Osteoblast (primary cell): ENCODE measurements at places on chromosomes 2 and 18. TPM values are rescaled to one million over a fixed set of nuclear protein-coding genes. Genes with fewer than 3 reads are reported as not detected.

GRCh38 chr2:150427298-150427697, 60.2 kb downstream of the RND3 start:
- no peak for DNase-seq

The PAIP2B gene
- total RNA-seq: 0.36 and 0.59 TPM in 2 replicates

DNA sequence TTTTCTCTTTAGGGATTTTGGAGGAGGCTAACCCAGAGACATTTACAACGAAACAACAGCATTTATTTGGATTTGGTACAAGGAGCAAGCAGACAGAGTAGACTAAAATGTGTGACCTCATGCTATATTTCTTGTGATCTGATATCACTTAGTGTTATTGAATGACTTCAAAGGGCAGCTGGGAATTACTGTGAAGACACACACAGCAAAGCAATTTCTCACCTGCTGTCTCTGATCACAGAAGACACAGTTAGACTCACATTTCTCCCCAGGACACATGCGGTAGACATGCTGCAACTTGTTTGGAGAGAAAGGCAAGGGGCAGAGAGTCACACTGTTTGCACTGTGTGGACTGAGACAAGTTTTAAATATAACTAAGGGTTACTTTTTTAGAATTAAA, 67.5 kb downstream of the LTBP1 start:
- no peak for DNase-seq

The NAT8 gene
- not detected in 2 replicates for total RNA-seq

The PDK1 gene
- 18.9 and 26.8 TPM in 2 replicates for total RNA-seq

GRCh38 chr2:33530690-33531548, 54.5 kb downstream of the RASGRP3 start:
- no peak for DNase-seq

DNA sequence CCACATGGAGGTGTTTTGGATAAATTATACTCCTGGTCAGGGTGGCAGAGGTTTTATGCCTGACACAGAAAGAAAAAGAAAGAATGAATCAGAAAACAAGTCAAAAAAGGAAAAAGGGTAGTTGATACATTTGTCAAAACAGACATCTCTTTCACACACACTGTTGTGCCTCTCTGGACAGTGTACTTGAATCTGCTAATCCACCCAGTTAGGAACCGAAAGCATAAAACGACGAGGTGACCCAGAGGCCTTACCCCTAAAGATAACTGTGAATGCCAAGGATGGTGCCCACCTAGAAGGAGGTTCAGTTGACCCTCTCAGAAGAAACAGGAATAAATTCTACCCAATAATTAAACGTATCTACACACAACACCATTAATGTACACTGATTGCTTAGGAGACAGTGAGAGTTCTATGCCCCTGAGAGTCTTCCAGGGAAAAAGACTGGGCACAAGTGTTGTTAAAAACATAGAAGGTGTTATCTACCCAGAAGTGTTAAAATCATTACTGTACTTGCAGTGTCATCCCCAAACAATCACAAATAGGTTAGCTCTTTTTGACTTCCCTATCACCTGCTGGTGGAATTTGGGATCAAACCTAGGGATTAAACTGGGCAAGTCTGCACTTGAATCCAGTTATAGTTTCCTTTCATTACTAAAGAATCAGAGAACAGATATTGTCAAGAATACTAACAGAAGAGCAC, 123.2 kb upstream of the DNAJC10 start:
- no peak for DNase-seq

The COPS7B gene
- total RNA-seq: 19.5 and 19.7 TPM in 2 replicates

GRCh38 chr2:43110442-43110871, 115.9 kb downstream of the ZFP36L2 start:
- DNase-seq: peak; percentile 94

DNA sequence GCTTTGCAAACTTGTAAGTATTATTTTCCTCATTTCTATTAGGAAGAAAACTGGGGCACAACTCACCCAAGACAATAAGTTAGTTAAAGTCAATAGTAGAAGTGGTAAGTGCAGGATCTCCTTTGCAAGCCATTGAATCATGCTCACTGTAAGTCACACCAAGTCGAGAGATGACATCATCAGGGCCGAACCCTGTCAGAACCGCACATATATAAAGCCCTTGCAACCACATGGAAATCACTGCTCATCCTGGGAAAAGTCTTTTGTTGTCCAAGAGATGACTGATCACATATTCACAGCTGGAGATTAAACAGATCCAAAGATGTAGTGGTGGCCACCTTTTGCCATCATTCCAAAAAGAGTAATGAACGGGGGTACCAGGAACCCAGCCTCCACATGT, 484.8 kb upstream of the ID2 start:
- DNase-seq: no peak

The SLC14A1 gene
- 128 and 136 TPM in 2 replicates for total RNA-seq

GRCh38 chr18:45562567-45563479, 52.5 kb upstream of the SLC14A2 start:
- no peak for DNase-seq

- DNase-seq: no peak
Observed at GRCh38 chr2:118251427-118251826, 163.2 kb downstream of the INSIG2 start.

GRCh38 chr2:218964041-218964771, 4.7 kb downstream of the CDK5R2 start:
- peak; percentile 90 for DNase-seq

GRCh38 chr2:171057575-171057974, 103.1 kb downstream of the TLK1 start:
- DNase-seq: no peak

GRCh38 chr2:179449010-179449409, 184.4 kb upstream of the SESTD1 start:
- DNase-seq: no peak

DNA sequence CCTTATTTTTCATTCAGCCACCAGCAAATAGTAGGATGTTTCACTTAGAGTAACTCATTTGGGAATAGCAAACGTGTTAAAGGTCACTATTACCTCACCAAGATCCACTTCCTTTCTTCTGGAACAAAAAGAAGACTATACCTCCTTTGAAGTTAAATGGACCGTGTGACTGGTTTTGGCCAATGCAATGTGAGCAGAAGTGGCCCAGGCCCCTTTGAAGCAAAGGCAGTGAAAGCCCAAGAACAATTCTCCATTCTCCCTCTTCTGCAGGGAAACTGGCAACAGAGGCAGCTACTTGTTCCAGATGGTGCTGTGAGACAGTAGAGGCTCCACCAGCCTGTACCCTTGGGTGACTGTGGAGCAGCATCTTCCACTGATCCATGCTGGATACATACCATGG, 11.3 kb upstream of the MALL start:
- DNase-seq: no peak

The GLI2 gene
- total RNA-seq: 3.8 and 10.1 TPM in 2 replicates

GRCh38 chr18:49319590-49319989, 140.9 kb downstream of the DYM start:
- DNase-seq: no peak

The CAPN14 gene
- total RNA-seq: under 0.01 TPM in 2 replicates

DNA sequence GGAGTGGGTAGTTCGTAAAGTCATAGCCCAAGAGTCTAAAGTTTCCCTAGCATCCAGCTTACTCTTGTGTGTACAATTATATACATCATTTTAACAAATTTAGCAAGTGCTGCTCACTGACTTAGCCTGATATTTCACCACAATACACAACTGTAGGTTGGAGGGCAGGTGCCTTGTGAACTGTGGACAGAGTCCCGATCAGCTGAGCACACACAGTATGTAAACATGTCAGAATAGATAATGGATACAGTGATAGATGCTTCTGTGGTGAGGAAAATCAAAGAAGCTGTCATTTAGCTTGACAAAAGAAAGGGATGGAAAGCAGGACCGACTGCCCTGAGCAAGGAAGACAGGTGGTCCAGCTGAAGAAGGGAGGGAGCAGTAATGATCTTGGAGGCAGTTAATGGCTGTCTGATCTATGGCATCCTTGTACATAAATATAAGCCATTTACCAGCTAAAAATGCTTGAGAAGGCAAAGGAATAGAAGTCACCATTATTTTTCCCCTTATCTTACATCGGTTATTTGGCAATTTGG, 372.8 kb upstream of the UBE2E3 start:
- no peak for DNase-seq

DNA sequence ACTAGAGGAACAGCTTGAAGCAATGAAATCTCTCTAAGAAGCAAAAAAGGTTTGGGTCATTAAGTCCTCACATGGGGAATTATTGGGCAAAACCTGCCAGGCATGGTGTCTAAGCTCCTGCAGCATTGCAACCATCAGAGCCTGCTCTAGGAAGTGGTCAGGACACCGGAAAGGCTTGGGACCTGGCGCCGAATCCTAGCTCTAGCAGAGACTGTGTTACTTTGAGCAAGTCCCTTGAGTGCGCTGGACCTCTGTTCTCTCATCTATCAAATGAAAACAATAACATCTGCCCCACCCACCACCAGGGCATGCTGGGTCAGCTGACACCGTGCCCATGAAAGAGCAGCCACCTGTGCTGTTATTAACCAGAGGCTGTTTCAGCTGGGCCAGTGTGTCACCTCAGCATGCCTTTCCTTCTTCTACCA, 6.3 kb downstream of the TMEM127 start:
- no peak for DNase-seq

DNA sequence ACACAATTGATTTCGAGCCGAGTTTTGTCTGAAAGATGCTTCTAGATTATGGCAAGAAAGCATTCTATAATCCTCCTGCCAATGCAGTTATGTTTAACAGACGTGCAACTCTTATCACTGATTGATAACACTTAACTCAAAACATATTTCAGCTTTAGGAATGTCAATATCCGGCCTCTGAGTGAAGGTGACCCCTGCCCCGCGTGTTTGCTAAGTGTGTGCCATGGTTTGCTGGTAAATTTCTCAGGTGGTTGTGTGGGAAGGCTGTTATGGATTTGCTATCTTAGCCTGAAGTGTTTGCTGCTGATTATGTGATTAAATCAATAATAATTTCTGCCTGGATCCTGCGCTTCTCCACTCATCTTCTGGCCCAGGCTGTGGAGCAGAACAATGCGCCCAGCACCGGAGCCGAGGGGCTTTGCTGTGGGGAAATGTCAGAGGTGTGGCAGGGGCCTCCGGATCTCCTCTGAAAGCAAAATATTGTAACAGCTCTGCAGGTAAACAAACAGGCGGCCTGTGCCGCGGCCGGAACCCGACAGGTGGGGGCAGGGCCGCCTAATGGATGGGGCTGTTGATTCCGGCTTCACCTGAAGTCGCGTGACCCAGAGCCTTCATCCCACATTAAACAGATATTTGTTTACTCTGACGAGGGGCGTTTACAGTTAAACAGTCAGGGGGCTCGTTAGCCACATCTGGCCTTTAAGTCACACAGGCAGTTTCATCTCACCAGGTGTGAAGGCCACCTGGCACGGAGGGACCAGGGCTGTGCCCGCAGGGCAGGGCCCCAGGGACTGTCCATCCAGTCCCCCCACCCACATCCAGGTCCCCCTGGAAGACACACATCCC, 210.7 kb upstream of the SALL3 start:
- no peak for DNase-seq
